ENCODE measurements at places on chromosomes 16 and 17. TPM values are rescaled to one million over a fixed set of nuclear protein-coding genes. Genes with fewer than 3 reads are reported as not detected.
A peak's percentile ranks its signal among the peaks of the same experiment; 100 is the strongest.

DNA sequence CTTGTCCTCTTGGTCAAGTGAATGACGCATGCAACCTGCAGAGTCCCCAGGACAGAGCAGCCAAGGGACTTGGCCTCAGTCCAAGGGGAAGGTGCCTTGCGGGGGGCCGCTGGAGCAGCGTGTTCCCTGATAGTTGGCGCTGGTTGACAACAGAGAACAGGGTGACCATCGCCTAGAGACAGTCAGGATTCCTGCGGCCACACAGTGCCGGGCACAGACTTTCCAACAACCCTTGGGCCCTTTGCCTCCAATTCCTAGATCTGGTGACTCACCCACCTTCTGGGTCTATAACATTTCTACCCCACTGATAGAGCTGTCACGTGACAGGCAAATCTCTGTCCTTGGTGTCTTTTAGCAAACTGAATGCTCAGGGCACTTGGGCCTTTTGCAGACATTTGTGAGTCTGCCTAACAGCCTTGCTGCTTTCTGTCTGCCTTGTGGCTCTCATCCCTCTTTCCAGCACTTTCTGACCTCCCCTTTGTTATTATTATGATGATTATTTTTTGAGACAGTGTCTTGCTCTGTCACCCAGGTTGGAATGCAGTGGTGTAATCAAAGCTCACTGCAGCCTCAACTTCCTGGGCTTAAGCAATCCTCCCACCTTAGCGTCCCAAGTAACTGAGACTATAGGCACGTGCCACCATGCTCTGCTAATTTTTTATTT is 11.9 kb upstream of the TEDC2 start:
- DNase-seq: no peak

Gene HYDIN
- 7.5 TPM for total RNA-seq

Gene EXOC3L1
- total RNA-seq: 0.44 TPM

DNA sequence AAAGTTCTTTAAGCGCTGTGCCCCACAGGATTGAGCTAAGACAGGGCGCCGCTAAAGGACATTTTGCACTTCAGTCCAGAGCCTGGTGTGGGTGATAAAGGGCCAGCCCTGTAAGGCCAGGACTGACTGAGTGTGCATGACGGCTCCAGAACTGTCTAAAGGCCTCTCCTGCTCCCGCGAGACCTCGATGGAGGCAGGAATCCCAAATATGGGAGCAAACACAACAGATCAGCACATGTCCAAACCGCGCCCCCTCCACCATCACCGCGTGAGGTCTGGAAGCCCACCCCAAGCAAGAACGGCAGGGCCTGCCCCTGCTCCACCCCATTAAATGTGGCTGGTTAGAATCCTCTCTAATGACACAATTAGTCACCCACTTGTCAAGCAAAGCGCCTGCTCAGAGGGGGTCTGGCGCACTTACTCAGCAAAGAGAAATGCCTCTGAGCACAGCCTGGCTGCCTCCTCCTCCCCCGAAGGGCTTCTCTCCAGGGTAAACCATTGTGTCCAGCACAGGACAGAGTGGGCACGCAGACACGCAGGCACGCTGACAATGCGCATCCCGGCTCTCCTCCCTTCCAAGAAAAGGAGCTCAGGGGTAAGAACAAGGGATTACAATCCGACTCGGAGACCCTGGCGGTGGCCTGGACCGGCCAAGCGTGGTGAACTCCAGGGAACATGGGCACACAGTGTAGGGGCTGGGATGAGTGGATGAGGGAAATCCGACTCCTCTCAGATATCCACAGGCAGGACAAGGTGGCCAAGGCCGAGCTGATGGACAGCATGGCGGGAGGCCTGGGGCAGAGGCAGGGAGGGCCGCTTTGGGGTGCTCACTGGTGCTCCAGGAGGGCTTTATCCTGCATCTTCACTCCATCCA is 1.5 kb downstream of the MXRA7 start:
- no peak for DNase-seq

DNA sequence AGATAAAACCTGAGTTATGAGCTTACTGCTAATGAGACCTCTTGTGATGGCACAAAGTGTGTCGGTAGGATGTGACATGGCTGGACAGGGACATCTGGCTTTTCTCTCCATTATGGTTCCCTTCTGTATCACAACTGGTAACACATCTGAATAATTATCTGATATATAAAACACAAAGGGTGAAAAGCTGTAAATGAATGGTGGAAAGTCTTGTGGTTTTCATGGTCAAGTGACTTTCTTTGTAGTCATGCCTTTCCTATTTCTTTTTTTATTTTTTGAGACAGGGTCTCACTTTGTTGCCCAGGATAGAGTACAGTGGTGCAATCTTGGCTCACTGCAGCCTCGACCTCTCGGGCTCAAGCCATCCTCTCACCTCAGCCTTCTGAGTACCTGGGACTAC is 35.3 kb upstream of the ZFHX3 start:
- no peak for DNase-seq

DNA sequence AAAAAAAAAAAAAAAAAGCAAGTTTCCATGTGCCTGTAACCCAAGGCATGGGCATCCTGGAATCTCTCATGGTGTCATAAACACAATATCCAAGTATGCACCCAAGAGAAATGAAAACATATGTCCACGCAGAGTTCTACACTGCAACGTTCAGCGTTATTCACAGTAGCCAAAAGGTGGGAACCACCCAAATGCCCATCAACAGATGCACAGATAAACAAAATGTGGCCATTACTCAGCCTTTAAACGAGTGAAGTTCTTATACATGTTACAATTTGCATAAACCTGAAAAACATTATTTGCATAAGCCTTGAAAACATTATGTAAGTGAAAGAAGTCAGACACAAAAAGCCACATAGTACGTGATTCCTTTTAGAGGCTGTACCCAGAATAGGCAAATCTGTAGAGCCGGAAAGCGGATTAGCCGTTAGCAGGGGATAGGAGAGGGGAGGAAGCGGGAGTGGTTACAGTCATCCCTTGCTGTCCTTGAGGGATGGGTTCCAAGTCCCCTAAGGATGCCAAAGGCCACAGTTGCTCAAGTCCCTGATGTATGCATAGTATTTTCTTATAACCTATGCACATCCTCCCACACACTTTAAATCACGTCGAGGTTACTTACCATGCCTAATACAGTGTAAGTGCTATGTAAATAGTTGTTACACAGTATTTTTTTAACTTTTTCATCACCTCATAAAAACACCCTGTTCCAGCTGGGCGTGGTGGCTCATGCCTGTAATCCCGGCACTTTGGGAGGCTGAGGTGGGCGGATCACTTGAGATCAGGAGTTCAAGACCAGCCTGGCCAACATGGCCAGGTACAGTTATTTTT is 47.3 kb upstream of the DNAH17 start:
- DNase-seq: no peak

DNA sequence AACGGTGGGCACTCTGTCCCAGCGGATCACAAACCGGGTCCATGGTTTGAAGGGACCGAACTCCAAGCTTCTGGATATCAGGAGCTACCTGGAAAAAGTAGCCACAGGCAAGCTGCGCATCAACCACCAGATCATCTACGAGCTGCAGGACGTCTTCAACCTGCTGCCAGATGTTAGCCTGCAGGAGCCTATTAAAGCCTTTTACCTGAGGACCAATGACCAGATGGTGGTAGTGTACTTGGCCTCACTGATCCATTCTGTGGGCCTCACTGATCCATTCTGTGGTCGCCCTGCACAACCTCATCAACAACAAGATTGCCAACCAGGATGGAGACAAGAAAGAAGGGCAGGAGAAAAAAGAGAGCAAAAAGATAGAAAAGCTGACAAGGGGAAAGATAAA is 6.3 kb upstream of the CEP112 start:
- DNase-seq: no peak

Gene KRTAP1-5
- total RNA-seq: not detected

GRCh38 chr17:41407226-41407625 is 9.8 kb upstream of the KRT31 start:
- DNase-seq: no peak

DNA sequence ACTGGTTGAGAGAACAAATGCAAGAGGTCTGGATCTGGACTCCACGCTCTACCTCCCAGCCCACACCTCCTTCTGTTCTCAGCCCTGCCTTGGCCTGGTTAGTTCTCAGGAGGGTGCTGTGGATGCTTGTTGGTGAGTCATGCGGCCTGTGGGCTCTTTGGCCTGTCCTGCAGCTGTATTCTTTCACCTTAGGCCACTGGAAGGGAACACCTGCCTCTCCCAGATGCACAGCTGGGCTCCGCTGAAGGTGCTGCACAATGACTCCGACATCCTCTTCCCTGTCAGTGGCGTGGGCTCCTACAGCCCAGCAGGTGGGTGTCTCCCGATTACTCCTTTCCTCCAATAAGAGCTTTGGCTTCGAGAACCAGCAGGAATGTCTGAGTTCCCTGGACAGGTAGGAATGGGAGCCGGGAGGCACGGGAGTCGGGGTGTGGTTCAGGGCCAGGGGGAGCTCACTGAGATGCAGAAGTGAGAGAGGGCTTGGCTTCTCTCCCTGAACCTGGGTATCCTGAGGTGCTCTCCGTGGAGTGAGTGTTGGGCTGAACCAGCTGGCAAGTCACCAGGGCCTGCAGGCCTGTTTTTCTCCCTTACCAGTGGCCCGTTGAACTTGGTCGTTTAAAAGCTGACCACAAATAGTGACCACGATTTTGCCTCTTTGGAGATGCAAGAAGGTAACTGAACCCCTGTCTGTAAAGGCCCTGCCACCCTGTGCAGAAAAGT is 85.0 kb downstream of the SNX29 start:
- no peak for DNase-seq

Gene BAHCC1
- total RNA-seq: 57.4 TPM

Gene PYDC1
- total RNA-seq: not detected

DNA sequence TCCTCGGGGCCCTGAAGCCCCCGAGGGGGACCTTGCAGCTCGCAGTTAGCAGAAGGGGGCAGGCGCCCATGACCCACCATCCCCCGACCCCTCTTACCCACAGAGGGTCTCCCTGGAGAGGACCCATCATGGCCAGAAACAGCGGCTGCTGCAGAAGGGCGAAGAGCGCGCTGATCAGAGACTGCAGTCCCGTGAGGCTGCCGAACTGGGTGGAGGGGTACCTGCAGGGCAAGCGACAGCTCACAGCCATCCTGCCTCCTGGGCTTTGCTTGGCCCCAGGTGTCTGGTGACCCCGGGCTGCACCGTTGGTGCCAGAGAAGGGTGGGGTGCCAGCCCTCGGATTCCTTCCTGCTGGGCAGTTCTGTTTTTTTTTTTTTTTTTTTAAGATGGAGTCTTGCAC is 13.9 kb upstream of the PITPNA start:
- DNase-seq: no peak

DNA sequence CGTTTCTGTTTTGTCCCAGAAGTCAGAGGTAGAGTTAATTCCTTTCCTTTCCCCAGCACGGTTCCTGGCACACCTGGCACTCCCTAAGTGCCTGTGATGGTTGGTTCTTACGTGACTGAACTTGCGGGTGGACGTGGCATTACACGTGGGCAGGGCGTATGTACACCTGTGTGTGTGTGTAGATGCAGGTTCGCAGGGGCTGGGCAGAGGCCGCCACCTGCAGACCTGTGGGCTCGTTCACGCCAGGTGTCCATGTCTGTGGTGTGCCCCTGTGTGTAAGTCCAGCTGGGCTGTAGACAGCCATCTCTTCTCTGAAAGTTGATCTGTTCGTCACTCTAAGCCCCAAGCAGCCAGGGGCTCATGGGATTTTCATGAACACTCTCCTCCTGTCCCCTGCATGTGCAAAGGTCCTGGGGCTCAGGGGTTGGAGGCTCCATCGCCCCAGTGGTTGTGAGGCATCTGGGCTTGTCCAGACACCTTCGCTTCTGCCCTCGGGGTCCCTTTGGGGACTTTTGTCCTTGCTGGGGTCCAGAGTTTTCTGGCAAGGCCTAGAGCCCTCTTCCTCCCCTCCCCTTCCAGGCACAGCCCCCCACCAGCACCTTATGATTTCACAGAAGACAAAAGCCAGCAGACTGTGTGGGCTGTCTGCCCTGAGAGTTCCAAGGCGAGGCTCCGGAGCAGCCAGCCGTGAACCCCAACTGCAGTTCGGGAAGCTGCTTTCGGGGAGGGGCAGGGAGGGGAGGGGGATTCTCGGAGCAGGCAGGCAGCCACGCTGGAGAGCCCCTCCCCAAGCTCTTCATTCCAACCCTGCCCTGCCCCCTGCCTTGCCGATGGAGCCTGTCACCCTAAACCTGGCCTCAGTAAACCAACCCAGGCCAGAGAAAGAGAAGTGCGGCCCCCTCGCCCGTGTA is 5.4 kb upstream of the FSCN2 start:
- peak; percentile 61 for DNase-seq

- DNase-seq: no peak
Observed at GRCh38 chr16:73071131-73071940, 23.4 kb upstream of the ZFHX3 start.

DNA sequence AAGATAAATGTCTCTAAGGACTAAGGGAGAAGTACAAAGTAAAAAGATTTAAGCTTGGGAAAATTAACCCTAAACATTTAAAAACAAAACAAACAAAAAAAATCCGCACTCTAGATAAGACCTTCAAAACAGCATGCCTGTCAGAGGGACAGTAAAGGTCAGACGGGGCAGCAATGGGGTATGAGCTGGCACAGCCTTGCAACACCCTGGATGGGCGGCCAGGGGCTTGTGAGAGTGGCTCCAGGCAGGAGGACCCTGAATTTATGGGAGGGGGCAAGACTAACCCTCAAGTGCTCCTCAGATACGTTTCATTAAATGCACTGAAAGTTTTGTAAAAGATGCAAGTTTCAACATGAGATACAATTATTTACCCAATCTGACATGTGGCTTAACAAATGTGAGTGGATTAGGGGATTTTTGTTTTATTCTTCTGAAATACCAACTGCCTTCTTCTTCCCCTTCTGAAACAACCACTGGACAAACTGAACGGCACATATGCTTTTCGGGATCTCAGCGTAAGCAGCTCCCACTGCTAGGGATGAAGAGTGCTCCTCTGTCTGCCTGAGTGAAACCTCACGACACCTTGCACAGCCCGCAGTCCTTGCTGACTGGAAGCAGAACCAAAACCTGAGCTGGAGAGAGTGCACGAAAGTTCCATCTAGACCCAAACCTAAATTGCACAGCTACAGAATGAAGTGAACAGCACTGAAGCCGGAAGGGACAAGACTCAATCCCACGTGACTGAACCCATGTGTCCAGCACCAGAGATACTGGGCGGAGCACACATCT is 128.4 kb downstream of the ANKRD11 start:
- DNase-seq: no peak

DNA sequence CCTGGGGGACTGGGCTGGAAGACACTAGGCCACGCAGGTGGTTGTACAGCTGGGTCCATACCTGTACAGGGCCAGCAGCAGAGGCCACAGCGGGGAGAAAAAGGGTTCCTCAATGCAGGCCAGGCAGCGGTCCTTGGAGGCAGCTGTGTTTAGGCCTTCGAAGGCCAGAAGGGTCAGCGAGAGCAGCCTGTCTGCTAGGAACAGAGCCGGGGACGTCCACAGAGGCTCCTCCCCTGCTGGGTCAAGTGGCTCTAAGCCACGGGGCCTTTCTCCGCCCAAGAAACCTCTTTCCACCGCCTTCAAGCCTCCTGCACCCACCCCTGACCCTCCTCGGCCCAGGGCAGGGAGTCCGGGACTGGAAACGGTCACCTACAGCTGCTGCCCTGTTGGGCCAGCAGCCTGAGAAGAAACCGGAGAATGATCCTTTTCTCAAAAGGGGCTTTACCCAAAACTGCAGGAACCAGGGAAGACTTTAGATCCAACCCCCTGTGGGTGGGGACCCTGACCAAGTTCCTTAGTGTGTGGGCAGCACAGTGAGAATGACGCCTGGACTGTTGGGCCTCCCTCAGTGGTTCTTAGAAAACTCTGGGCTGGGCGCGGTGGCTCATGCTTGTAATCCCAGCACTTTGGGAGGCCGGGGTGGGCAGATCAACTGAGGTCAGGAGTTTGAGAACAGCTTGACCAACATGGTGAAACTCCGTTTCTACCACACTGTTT is 8.4 kb upstream of the SPATA2L start:
- no peak for DNase-seq

Gene SNAI3
- total RNA-seq: not detected

Gene CHRNE
- total RNA-seq: 0.21 TPM

All from neural crest cell (in vitro differentiated cells).